ENCODE measurements at places on chromosomes 16 and 17.

DNA sequence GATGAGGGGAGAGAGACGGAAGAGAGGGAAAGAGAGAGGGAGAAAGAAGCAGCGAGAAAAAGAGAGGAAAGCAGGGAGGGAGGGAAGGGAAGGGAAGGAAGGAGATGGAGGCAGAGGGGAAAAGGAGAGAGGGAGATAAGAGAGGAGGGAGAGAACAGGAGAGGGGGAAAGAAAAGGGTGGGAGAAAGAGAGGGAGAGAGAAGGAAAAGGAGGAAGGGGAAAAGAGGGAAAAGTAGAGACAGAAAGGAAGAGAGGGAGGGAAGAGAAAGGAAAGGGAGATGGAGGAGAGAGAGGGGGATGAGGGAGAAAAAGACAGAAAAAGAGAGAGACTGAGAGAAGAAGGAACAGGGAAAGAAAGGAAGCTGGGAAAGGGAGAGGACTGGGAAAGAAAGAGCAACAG lies 814.4 kb downstream of the CDH11 start:
- DNase-seq, result no peak

DNA sequence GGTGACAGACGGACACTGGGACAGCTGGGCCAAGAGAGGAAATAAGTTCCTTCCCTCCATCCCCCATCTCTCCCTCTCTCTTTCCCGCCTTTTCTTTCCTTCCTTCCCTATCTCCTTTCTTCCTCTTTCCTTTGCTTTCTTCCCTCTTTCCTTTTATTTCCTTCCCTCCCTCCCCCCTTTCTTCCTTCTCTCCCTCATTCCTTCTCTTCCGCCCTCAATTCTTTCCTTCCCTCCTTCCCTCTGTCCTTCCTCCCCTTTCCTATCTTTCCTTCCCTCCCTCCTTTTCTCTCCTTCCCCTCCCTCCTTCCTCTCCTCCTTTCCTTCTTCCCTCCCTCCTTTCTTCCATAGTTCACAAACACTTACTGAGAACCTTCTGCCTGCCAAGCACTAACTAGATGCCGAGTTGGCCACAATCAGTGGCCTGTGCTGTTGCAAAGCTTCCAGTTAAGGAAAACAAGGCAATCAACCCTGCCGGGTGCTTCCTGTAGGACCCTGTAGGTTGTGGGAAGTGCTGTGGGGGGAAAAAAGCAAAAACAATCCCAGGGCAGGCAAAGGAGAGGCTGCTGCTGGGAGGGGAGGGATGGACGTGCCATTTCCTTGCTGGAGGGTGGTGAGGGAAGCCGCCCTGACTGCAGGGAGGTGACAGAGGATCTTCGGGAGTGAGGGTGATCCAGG lies 31.7 kb downstream of the ABCC6 start:
- no peak for DNase-seq

DNA sequence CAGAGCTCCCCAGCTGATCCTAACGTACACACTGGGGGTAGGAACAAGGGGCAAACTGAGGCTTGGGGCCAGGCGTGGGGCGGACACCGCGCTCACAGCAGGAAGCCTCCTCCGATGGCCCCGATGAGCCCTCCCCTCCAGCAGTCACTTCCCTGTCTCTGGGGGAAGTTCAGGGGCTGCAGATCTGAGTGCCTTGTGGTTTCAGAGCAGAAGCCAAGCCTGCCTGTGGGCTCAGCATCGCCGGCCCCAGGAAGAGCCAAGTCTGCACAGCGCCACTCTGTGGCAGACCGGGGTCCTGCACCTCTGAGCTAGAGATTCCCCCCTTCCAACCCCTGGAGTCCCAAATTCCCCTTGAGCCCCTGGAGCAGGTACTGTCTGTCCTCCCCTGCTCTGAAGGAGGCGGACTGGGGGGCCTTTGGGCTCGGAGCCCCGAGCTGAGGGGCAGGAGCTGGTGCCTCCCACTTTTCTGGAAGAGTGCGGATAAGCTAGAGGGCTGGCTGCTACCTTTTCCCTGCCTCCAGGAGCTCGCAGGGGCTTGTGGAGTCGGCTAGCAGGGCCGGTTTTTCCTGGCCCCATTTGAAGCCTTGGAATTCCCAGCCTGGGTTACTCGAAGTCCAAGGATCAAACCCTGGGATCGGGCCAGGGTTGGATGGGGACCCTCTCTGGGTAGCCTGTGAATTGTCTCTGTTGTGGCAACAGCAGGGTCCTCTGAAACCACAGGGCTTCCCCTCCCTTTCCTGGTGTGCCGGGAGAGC lies 2.9 kb downstream of the GSE1 start:
- DNase-seq, result peak; percentile 66

DNA sequence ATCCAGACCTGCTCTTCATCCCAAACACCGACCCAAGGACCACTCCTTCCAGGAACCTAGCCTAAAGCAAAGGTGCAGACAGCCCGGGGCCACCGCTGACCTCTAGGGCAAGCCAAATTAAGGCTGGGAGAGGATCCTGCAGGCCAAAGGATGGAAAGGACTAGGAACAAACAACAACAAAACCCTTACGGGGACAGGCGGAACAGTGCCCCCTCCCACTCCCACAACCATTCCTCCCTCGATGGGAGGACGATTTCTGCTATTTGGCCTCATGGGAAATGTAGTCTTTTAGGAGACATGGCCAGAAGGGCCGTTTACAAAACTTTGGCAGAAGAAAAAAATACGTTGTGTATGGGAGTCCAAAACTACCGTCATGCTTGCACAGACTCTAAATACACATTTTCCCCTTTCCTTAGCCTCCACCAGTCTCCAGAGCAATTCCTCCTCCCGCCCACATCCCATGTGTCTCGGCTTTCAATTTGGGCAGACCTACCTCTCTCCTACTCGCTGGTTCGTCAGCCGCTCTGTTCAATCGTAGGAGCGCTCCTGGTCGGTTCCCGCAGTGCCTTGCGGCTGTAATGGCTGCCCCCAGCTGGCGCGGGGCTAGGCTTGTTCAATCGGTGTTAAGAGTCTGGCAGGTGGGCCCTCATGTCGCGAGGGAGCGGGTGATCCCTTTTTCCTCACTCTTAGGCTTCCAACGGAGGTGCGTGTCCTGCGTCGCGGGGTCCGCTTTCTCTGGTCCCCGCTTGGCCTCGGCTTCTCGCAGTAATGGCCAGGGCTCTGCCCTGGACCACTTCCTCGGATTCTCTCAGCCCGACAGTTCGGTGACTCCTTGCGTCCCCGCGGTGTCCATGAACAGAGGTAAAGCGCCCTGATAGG lies at the start of gene ERAL1:
ERAL1 (plus strand) TSS at position 560 of the 879 bp plus-strand sequence; CDS start at position 579, 19 bp downstream.
- DNase-seq, result peak; percentile 74

DNA sequence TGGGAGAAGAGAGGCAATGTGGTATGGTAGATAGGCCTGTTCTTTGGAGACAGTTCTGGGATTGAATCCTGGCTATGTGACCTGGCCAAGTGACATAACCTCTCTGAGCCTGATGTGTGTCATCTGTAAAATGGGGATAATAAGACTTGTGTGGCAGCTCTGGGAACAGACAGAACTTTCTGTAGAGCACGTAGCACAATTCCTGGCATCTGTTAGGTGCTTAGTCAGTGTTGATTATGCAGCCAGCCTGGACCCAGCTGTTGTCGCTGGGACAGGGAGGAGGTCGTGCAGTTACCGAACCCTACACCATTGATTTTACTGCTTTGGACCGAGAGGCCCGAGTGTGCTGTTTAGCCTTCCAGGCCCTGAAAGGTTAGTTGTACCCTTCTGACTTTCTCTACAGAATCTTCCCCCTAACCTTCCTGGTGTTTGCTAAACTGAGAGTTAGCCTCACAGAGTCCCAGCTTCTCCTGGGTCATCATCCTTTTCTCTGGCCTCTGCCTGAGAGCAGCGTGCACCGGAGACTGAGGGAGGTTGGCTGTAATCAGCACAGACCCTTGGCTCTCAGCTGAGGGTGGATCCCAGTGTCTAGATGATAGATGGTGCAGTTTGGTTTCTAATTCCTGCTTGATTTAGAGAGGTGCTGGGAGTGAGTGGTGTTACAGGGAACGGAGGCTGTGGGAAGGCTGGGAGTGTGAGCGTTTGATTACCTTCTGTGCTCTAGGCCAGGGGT lies 31.9 kb downstream of the MSI2 start:
- no peak for DNase-seq

DNA sequence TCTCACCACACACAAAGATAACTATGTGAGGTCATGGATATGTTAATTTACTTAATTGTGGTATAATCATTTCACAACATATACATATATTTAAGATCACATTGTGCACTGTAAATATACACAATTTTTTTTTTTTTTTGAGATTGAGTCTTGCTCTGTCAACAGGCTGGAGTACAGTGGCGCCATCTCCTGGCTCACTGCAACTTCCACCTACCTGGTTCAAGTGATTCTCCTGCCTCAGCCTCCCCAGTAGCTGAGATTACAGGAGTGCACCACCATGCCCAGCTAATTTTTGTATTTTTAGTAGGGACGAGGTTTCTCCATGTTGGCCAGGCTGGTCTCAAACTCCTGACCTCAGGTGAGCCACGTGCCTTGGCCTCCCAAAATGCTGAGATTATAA lies 11.5 kb upstream of the PRSS54 start:
- DNase-seq, result peak; percentile 45

GRCh38 chr16:1696863-1697262 lies 9.1 kb upstream of the MAPK8IP3 start:
- DNase-seq, result no peak

- DNase-seq, result no peak
Observed at GRCh38 chr16:85512808-85513115, 100.4 kb upstream of the GSE1 start.

DNA sequence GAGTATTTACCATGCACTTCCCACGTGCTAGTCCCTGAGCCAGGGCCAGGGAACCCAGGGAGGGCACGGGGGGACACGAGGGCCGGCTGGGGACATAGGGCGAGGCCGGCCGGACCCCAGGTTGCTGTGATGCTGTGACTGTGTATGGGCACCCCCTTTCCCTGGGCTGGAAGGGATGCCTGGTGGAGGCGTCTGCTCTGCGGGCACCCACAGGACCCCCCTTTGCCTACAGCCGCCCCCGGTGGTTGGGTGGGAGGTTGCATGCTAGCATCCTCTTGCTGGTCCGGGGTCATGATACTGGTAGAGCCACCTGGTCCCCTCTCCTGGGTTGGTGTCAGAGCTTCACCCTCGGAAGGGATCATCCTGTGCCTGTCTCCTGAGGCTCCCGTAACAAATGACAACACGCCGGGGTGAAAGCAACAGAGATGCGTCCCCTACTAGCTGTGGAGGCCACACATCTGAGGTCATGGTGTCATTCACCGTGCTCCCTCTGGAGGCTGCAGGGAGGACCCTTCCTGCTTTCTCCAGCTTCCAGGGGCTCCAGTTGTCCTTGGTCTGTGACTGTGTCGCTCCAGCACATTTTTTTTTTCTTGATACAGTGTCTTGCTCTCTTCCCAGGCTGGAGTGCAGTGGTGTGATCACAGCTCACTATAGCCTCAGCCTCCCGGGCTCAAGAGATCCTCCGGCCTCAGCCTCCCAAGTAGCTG lies 3.1 kb upstream of the CIAO3 start:
- DNase-seq, result no peak

GRCh38 chr17:27544350-27545131 lies 86.4 kb upstream of the LGALS9 start:
- DNase-seq, result peak; percentile 60

DNA sequence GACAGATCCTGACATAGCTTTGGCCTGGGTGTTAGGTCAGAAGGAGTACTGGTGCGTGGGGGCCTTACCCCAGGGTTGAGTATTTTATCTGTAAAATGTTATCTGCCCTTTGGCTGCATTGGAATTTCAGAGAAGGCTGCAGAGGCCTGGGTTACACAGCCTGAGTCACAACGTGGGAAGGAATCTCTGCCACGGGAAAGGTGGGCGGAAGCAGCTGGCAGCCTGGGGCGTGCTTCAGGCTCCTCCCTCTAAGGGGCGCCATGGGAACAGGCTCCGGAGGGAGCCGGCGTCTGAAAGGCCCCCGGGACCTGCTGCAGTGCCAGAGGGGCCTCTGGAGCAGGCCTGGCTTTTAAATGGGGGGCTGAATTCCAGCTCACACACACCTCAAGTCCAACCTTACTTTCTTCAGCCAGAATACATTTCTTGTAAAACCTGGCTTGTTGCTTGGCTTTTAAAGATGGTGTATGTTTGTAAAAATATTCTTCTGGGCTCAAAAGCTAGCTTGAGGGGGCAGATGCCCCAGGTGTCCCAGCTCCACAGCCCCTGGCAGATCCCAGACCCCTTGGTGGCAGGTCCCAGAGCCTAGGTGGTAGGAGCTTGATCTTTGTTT lies 142.2 kb downstream of the RAB11FIP4 start:
- no peak for DNase-seq

DNA sequence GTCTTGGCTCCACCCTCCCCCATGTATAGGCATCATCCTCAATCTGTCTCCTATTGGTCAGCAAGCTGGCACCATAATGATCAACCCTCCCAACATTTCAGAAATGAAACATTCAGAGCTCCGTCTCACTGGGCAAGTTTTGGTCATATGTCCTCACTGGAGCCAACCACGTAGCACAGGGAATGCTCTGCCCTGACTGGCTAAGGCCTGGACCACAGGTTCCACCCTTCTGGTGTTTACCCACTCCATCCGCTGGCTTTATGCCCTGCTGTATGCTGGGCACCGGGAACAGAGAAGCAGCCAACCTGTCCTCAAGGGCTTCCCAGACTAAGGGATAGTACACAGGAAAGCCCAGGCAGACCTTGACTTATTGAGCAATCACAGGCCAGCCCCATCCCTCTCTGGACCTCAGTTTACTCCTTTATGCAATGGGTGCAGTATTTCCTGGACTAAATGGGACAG lies 20.5 kb downstream of the MYO15A start:
- no peak for DNase-seq

GRCh38 chr16:72788269-72788809 lies 259.6 kb downstream of the ZFHX3 start:
- DNase-seq, result no peak

All from activated CD4-positive, alpha-beta T cell treated with anti-CD3 and anti-CD28 coated beads for 24 hours (primary cell).